ENCODE measurements at places on chromosomes 12 and 14.

DNA sequence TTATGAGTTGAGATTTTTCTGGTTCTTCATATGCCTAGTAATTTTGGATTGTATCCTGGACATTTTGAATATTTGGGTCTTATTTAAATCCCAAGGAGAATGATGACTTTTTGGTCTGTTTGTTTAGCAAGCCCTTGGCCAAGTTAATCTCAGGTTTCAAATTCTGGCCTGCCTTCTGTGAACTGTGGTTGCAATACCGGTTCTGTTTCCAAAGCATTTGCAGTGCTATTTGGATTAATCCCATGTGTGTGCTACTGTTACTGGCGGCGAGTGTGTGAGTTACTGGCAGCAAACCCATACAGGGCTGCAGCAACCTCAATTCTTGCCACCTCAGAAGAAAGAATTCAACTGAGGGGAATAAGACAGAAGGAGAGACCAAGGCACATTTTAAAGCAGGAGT, 51.1 kb downstream of the TMEM260 start:
- DNase-seq = no peak

- DNase-seq = no peak
Measured at GRCh38 chr14:90536511-90537191, 139.8 kb downstream of the CALM1 start.

DNA sequence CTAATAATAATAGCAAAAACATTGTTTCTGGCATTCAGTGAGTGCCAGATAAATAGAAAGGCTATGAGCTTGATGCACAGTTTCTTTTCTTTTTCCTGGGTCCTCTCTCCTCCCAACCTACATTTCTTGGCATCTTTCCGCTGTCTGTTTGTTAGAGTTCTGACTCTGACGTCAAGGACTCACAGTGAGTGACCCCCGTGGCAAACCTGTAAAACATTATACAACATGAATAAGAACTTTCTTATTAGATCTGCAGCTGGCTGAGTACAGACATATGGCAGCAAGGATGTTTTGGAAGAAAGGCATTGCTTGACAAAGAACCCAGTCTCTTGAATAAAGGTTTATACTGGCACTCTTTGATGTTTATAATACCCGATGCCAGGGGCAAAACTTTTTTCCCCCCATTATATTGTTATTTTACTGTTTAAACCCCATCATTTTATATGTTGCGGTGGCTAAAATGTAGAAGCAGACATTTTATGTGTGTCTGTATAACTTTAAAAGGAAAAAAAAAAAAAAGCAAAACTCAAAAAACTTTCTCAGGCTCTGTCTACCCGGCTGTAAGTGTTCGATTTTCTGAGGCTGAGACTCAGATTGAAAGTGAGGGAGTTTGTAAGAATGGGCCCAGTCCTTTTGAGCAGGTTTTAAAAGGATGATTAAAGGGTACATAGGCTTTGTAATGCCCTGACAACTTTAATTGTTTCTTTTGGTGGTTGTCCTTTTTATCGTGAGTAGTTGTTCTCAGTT, 159.3 kb downstream of the PDE3A start:
- no peak for DNase-seq

- no peak for DNase-seq
Measured at GRCh38 chr12:123743002-123743401, 19.1 kb upstream of the DNAH10 start.

- no peak for DNase-seq
Measured at GRCh38 chr12:16163901-16164300, 113.6 kb downstream of the SLC15A5 start.

DNA sequence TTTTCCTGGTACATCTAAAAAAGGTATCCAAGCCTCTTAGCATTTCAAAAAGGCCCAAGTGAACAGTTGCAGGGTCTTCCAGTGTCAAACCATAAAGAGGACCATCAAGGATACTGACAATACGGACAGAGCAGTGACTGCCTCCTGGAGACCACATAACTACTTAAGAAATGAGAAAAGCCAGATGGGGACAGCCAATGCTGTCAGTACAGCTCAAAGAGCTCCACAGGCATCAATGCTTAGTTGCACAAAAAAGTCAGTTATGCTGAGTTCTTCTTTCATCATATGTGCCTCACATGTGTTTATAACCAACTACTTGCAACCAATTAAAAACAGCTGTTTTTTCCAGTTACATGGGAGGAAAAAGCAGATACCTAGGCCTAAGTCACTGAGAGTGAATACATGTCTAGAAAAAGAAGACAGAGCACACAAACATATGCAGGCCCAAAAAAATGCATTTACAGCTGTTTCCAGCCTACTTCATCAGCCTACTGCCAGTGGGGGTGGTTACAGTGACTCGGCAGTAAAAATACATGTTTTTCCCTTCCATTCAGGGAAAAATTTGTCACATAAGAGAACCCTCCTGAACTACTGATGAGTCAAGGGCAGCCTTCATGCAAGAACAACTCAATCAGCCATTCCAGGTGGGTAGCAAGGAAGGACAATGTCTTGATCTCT, 84.0 kb downstream of the DCAF5 start:
- DNase-seq = no peak

GRCh38 chr14:29900609-29901350, 26.9 kb downstream of the PRKD1 start:
- no peak for DNase-seq

DNA sequence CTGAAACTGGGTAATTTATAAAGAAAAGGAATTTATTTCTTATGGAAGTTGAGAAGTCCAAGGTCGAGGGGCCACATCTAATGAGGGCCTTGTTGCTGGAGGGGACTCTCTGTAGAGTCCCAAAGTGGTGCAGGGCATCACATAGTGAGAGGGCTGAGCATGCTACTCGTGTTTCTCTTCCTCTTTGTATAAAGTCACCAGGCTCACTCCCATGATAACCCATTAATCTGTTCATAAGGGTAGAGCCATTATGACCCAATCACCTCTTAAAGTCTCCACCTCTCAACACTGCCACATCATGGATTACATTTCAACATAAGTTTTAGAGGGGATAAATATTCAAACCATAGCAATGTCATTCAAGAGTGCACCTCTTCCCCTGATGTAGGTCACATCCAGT, 79.1 kb upstream of the ATP2B1 start:
- no peak for DNase-seq

- no peak for DNase-seq
Measured at GRCh38 chr14:54261283-54261682, 135.5 kb upstream of the CDKN3 start.

DNA sequence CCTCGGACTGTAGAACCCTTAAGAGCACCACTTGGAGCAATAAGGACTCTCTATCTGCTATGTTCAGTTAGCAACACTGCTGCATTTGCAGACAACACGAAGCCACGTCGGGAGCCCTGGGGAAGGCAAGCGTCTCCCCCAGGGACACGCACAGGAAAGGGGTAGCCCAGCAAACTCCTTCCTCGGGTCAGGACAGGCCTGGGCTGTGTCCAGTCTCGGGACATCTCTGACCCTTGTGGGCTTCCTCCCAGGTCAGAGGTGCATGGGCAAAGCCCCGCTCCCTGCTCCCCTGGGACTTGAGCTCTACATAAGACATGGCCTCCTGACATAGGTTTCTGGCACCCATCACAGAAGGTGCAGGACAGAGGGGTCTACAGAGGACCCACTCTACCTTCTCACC, 119.5 kb downstream of the PIWIL1 start:
- DNase-seq = no peak

DNA sequence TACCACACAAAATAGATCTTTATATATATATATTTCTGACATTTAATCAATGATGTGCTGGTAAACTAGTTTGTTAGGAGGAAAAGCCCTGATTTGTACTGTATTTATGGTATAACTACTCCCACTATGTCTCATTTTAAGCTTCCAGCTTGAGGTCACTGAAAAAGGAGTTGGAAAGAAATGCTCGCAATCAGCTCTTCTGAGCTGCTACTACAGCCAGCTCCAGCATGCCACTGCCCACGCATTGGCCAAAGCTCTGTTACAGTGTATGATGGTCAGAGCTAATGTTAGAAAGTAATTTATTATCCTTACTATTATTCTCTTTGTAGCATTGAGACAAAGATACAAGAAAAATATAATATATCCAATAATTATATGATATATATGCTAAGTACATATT, 55.0 kb upstream of the PCED1B start:
- no peak for DNase-seq

Data from WERI-Rb-1 (cell line).